Vein endothelial cell (primary cell): ENCODE measurements at places on chromosomes 12 and 14. TPM values are rescaled to one million over a fixed set of nuclear protein-coding genes. Genes with fewer than 3 reads are reported as not detected.

Gene PPP1R36
- total RNA-seq: 0.65 and 0.67 TPM in 2 replicates

Gene MED13L
- 93.1 and 104 TPM in 2 replicates for total RNA-seq

Gene COPS7A
- 42.5 and 45.7 TPM in 2 replicates for total RNA-seq

Gene DPPA3
- not detected in 2 replicates for total RNA-seq

Gene MYL2
- total RNA-seq: not detected in 2 replicates

Gene KLRC3
- not detected in 2 replicates for total RNA-seq

Gene PDE3A
- total RNA-seq: 17.1 and 25.2 TPM in 2 replicates

Gene TMEM63C
- not detected in 2 replicates for total RNA-seq

Gene TNFAIP2
- 75.9 and 95.0 TPM in 2 replicates for total RNA-seq

Gene MYH6
- total RNA-seq: not detected in 2 replicates

Gene HOTAIR
- total RNA-seq: under 0.01 TPM in 1 of 2 replicates, not detected in the other

Gene RNU4-1
- under 0.01 TPM in 2 replicates for total RNA-seq

Gene MYBPC1
- not detected in 2 replicates for total RNA-seq

Gene KLRG1
- total RNA-seq: 0.38 and 1.3 TPM in 2 replicates
